ENCODE measurements at places on chromosomes 4 and X.

GRCh38 chrX:36957425-36958328 is 50.5 kb upstream of the FAM47C start:
- DNase-seq: no peak

- DNase-seq: peak; percentile 58
These were observed at the start of gene TSR2 for GRCh38 chrX:54439960-54440871. TSS of gene TSR2 (plus strand) at chrX:54440404. CDS start at chrX:54440422, 18 bp downstream.

DNA sequence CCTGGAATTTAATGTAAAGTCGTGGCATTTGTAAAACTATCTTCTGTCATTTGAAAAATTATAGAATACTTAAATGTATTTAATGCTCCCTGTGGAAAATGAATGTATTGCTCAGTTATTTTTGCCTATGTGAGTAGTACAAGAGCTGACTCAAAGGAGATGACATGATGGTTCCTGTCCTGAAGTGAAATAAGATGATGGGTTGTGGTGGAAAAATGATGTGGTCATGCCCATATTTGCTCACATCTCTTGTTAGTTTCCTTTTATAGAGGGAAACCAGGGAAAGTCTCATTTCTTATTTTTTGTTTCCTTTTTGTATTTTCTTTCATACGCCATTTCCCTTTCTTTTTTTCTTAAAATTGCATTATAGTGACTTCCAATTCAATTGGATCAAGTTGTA is 23.7 kb downstream of the PLS3 start:
- DNase-seq: no peak

- no peak for DNase-seq
These were observed 259.0 kb upstream of the TRPC5 start for GRCh38 chrX:112341598-112341997.

DNA sequence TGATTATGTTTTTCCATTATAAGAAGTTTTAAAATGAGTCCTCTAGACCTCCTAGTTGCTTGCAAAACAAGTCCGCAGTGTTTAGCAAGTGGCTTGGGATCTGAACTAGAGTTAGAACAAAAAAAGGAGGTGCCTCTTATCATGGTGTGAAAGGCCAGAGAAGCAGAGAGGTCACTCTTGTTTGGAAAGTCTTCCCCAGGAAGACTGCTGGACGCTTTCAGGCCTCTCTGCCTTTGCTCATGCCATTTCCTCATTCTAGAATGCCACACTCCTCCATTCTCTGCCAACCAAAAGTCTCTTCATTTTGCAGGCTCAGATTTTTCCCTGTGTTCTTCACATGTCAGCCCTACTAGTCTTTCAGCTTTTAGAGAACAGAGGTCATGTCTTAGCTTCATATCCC is 14.9 kb downstream of the PARM1 start:
- no peak for DNase-seq

GRCh38 chr4:76696109-76696508 is 201.8 kb downstream of the SOWAHB start:
- no peak for DNase-seq

DNA sequence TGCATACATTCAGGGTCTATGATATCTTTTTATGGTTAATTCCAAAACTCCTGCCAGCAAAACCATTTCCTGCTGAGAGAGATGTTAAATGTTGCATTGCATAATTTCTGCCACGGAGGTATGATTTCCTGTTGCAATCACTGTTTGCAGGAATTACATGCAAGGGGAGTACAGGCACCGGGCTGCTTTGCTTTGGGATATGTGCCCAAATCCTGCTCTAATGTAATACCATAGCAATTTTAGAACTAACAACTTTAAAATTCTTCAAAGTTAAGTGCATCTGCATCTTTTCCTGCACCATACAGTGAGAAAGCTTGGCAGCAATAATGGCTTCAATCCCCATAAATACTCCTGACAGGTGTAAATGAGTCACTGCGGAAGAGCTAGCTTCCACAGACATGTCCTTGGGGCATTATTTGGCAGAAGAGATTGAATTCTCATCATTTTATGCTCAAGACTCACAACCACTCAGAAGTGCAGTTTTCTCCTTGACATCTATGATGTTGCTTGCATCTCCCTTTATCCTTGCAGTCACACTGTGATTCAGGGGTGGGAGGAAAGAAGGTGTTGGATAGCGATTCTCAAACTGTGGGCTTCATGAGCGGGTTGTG is 29.6 kb downstream of the TRIM2 start:
- DNase-seq: no peak

DNA sequence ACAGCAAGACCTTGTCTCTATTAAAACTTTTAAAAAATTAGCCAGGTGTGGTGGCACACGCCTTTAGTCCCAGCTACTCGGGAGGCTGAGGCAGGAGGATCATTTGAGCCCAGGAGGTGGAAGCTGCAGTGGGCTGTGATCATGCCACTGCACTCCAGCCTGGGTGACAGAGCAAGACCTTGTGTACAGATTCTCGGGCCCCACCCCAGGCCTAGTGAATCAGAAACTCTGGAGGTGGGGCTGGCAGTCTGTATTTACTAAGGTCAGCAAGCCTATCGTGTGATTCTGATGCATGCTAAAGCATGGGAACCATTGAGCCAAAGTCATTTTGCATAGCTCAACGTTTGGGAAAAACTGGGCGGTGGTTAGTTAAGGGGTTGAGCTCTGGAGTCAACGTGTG is 3.5 kb downstream of the S100G start:
- no peak for DNase-seq

GRCh38 chr4:16710198-16710597 is 188.2 kb downstream of the LDB2 start:
- no peak for DNase-seq

DNA sequence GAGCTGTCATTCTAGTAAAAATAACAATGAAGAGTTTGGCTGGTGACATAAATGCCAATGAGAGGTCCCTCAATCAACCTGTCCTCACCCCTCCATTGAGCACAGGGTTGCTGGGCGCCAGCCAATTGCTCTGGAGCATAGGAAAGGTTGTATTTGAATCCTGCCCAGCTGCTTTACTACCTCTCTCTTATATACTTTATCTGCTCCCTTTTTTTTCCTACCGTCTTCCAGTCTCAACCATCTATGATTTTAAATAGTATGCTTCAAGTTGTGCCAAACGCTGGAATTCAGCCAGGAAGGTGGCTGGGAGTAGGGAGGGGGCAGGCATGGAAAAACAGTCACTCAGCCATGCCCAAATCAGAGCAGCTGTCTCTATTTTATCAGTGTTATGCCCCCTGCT is 153.8 kb downstream of the NR3C2 start:
- no peak for DNase-seq

DNA sequence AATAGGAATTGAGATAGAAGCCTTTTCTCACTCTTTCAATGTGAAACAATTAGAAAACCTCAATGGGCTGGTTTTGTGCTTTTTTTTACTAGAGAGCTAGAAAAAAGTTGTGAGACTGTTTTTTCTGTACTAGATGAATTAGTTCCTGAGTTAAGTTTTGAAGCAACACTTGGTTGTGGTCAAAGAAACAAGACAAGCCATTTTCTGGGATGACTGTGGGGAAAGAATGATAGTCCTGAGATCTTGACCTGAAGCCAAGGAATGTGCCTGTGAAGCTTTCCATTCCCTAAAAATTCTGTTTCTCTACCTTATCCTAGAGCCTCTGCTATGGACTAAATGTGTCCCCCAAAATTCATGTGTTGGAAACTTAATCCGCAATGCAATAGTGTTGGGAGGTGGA is 157.8 kb upstream of the TLL1 start:
- no peak for DNase-seq

DNA sequence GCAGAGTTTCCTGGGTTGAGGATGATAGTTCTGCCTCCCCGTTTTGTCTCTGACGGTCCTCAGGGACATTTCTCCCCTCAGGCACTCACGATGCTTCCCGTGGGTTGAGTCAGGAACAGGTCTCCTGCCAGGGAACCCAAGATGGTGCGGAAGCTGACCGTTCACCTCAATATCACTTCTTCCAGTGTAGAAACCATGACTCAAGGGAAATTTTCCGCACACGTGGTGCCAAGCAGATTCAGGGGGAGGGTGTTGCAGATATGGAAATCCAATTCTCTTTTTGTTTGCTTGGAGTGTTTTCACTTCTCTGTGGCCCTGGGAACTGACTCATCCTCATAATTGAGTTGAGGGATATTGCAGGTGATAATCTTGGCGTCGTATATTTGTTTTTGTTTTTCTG is 46.7 kb downstream of the CXorf49B start:
- DNase-seq: no peak

DNA sequence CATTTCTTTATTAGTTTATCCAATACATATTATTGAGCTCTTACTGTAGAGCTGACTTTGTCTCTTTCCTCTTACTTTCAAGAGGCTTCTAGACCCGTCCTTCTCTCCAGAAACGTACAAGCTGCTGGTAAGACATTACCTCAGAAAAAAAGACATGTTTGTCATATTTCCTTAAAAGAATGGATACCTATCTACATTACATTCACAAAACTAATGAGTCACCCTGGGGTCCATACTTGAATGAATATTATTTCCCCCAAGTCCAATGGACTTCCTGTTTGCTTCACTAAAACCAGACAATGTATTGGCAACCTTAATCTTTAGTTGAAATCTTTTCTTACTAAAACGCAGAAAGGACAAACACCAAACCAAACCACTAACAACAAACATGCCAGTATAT is 176.5 kb upstream of the CLNK start:
- DNase-seq: no peak

GRCh38 chr4:174388461-174389145 is 104.9 kb downstream of the CEP44 start:
- no peak for DNase-seq

- no peak for DNase-seq
These were observed 466.8 kb upstream of the FAM241A start for GRCh38 chr4:111678479-111678878.

DNA sequence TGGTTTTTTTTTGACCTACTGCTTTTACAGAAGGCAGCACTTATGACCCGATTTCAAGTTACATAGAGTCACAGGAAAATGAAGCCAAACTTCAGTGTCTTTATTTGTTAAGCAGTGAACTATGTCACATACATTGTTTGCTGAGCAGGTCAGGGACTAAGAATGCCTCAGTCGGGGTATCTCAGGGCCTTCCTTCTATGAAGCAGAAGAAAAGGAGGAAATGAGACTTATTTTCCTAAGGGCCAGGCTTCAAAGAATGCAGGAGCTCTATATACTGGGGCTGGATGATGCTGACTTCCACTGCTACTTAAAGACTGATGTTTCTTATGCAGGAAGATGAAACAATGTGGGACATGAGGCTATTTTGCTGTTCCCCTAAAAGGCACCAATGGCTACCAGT is 558.4 kb upstream of the IGFBP7 start:
- no peak for DNase-seq

- DNase-seq: no peak
These were observed 91.8 kb downstream of the MAB21L2 start for GRCh38 chr4:150673793-150674192.

DNA sequence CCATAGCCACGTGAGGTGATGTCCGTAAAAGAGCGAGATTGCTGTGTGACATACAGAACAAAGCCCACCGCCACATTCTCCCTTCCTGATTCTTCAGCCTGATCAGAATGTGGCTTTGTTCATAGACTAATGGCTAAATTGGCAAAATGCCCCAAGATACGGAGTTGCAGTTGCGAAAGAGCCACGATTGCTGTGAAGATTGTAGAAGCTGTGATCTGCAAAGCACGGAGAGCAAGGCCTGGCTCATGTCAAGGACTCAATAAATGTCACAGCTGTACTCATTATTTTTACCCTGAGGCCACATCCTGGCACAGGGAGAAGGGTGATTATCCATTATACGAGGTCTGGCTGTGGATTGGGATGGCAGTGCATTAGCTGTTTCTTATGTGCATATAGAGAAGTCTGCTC is 34.2 kb downstream of the ARSD start:
- no peak for DNase-seq

GRCh38 chrX:68945603-68946228 is 116.9 kb downstream of the EFNB1 start:
- DNase-seq: no peak

DNA sequence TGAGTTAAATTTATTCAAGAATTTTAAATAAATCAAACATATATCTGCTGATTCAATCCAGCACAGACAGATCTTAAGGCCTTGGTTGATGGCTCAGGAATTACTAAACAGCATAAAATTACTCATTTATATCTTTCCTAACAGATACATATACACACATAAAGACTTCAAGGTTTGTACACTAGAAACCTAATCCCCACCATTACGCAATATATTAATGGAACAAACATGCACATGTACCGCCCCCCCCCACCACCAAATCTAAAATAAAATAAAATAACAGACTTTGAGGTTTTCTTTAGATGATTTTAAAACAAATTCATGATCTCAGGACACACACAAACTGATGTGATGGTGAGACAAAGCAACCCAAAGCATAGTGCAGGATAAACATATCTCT is 333.9 kb upstream of the DDX53 start:
- DNase-seq: no peak

DNA sequence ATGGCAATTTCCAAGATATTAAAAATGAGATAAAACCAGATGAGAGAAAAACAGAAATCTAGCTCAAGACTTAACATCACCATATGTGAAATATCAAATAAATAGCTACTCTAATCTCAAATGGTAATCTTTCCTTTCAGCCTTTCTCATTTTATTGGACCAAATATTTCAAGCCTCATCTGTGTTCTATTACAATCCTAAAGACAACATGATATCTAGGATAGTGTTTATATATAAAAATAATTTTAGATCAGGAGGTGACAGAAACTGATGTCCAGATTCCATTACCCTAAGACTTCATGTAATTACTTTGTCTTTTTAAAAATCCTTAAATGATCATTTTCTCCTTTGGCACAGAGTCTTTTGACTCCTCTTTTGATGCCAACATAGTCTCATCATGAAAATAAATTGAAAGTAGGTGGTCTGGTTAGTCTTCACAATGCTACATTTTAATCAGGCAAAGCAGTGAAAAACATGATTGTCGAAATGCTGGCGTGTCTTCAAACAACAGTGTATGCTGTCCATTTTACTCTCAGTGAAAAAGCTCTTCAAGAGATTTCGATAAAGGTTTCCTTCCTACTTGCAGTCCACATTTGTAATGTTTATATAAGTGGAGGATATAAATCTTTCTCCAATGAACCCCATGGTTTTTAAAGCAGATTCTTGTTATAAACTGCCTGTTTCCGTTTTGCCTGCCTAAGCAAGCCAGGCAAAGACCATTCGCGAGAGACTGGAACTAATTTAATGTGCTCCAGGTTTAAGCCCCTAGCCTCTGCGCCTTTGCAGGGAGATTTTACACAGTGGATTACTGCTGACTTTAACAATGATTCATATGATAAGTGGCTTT is 169.8 kb downstream of the SCFD2 start:
- DNase-seq: no peak

GRCh38 chr4:3372264-3372932 is 69.4 kb upstream of the HGFAC start:
- DNase-seq: no peak
